ENCODE measurements at places on chromosomes 12 and 14.
A peak's percentile ranks its signal among the peaks of the same experiment; 100 is the strongest.

GRCh38 chr12:42892702-42893551 lies 303.4 kb upstream of the PRICKLE1 start:
- no peak for DNase-seq

GRCh38 chr12:10075451-10075850 lies 23.3 kb downstream of the CLEC1A start:
- no peak for DNase-seq

DNA sequence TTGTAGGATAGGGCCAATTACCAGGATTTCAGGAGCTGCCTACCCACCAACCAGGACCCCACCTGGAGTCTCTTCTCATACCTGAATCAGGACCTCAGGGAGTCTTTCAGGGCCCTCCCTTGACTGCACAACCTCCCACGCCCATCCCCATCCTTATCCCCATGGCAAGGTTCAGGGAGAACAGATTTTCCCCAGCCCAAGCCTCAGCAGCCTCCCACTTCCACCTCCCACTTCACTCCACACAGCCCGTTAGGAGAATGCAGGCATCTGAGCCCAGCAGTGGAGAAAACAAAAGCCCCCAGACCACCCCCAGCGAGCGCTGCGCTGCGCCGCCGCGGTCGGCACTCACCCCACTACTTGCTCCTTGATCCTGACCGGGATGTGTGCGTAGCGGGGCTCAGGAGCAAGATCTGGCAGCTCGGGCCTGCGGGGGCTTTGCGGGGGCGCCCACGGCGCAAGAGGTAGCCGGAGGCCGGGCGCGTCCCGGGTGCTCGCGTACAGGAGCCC lies 1.4 kb downstream of the B4GALNT1 start:
- peak; percentile 2 for DNase-seq

- no peak for DNase-seq
These were observed 9.0 kb upstream of the DCD start for GRCh38 chr12:54657105-54657607.

DNA sequence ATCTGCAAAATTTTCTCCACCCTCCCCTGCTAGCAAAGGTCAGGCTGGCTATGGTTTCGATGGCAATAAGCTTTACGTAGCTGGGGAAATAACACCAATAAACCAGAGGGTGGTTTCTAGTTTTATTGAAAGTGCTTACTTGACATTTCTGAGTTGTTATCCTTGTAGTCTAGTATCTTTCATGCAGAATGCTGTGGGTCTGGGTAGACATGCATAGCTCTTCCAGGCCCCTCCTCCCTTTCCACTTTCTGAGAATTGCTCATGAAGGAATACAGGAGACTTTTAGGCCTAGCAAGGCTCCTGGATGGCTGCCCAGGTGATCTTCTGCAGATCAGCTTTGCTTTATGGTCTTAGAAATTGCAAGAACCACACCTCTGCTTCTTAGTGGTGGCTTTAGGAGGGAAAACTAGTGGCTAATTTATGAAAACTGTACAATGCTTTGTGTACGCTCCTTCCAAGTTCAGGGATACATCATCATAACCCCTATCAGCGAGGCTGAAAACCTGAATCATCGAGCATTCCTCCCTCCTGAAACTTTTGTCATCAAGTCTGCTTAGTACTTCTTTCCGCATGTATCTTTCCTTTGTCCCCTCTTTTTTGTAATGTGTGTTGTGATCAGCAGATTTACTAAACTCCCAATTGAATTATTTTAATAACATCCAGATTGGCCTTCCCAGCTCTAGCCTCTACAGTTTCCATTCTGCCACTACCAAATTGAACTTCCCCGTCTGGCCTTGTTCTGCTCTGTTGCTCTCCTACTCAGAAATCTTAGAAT lies 473.0 kb downstream of the RAD51B start:
- DNase-seq, result no peak

- no peak for DNase-seq
These were observed 79.7 kb downstream of the SAMD4A start for GRCh38 chr14:54646626-54647025.

GRCh38 chr12:54358191-54358944 lies 5.9 kb downstream of the GPR84 start:
- DNase-seq, result no peak

GRCh38 chr14:80607430-80608190 lies 333.9 kb downstream of the CEP128 start:
- DNase-seq, result no peak

DNA sequence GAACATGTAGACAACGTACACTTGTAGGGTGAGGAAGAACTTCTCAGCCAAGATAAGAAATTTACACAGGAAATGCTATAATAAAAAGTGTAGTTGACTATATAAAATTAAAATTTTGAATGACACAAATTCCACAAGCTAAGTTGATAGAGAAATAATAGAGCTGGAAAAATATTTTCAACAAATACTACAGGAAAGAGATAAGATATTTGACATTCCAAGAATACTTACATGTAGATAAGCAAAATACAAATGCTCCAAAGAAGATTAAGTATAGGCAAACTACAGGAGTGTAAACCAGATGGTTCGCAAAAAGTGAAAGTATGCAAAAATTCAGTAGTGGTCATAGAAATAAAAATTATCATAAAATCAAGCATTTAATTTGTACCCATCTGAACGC lies 49.2 kb upstream of the ANP32D start:
- DNase-seq, result no peak

DNA sequence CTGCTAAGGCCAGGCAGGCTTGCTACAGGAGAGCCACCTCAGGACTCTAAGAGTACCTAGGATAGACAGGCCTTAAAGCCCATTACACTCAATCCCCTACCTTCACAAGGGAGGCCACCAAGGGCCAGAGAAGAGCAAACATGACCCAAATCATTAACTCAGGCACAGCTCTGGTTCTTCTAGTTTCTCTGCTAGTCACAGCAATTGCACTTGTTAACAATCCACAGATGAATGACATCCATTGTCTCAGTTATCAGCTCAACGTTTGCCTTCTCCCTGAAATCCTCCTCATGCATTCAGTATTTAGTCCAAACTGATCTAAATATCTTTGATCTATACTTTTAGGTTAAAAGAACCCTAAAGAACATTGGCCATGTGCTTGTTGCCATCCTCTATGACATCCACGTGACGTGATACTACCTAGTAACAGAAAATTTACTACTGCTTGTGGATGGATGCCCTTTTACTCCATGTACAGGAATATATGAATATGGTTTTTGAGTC lies 164.5 kb downstream of the STXBP6 start:
- DNase-seq, result no peak

GRCh38 chr12:111454716-111455447 lies 49.2 kb downstream of the SH2B3 start:
- DNase-seq, result no peak

- DNase-seq, result peak; percentile 66
These were observed 1.1 kb downstream of the ATXN2 start for GRCh38 chr12:111597831-111598636.

DNA sequence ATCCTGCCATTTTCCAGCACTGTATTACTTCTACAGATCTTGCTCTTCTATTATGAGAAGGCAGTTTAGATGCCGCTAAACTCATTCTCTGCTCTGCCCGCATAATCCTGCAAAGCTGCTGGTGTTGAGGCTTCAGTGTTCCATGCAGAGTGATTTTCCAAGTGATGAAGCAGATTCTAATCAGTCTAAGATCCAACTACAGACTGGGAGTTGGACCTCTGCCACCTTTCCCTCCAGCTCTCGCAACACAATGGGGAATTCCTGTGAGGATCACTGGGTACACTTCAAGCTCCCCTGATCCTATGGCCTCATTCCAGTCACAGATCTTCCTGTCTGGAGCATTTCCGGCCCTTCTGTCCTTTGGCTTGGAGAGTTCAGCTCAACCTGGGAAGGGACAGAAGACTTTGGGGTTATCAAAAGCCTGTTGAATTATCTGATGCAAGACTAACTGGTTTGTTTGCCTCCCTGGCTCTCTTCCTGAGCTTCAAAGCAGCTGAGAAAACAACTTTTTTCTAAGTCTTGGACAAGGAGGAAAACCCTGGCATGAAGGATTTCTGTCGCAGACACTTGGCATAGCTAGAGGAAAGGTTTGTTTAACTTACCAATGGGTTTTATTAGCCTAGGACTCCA lies 333.9 kb downstream of the ZFP36L1 start:
- DNase-seq, result peak; percentile 28

- DNase-seq, result no peak
These were observed 289.1 kb downstream of the CACNA1C start for GRCh38 chr12:2341871-2342270.

- DNase-seq, result no peak
These were observed 124.9 kb upstream of the ATXN7L3B start for GRCh38 chr12:74412606-74413230.

GRCh38 chr14:98130691-98131090 lies 1141.3 kb downstream of the BCL11B start:
- no peak for DNase-seq

- peak; percentile 67 for DNase-seq
These were observed 104.6 kb downstream of the GALC start for GRCh38 chr14:87888136-87888999.

- DNase-seq, result no peak
These were observed 57.9 kb upstream of the SLC38A2 start for GRCh38 chr12:46430340-46430948.

DNA sequence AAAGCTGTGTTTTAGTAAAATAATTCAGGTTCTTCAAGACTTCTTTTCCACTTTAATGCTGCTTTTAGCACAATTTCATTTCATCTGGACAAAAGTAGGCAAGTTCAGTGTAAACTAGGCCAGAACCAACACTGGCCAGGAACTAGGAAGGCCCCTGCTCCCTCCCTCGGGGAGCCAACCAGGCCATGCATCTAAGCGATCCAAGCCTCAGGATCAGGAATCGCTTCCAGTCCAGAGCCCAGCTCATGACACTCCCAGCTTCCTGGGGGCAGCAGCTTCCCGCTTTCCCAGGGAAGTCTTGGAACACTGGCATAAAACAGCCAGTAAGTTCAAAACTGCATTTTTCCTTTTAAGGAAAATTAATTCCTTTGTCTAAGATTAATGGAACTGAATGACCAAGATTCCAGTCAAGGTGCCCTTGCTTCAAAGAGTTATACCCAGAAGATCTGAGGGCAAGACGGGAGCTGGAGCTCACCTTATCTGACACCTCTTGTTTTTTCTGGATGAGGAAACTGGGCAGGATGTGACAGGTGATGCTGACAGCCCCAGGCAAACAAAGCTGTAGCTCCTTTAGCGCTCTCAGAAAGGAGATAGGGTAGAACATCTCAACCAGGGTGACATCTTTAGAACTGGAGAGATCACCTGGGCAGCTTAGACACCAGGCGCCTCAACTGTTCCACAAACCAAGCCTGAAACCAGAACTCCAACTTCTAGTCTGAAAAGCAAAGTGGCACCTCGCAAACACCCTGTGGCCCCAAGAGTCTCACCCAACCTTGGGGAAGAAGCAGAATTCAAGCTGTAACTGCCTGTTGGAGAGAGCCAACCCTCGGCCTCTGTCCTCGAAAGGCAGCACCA lies 61.4 kb upstream of the PNMA1 start:
- no peak for DNase-seq

GRCh38 chr12:79019672-79020071 lies 155.1 kb downstream of the SYT1 start:
- no peak for DNase-seq

GRCh38 chr12:57175428-57176138 lies 28.2 kb upstream of the LRP1-AS start:
- peak; percentile 84 for DNase-seq

DNA sequence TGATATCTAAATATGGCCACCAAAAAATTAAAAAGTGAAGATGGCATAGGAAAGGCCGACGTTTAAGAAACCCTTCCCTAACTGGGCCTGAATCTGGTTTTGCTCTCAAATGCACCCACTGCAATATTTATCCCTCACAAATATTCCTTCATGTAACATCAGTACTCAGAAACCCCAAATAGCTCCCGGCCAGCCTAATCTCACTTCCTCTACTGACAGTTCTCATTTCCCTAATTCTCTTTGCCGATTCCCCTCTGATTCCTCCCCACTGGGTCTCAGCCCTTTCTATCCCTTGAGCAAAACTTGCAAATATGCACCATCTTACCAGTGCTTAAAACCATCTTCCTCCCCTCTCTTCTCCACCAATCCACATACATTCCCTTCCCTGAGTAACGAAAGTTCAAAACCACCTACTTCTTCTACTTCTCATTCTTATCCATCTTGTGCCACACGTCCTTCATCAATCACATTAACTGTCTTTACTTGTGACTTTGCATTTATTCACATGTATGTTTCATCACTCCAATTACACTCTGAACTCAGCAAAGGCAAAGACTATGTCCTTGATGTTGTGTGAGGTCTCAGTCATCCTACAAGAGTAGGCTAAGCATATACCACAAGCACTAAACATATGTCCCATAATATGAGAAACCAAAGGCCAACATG lies 23.1 kb downstream of the KCNK10 start:
- DNase-seq, result no peak

- DNase-seq, result no peak
These were observed 22.3 kb upstream of the MED13L start for GRCh38 chr12:116299665-116300328.

GRCh38 chr12:24177889-24178288 lies 228.4 kb upstream of the SOX5 start:
- no peak for DNase-seq

DNA sequence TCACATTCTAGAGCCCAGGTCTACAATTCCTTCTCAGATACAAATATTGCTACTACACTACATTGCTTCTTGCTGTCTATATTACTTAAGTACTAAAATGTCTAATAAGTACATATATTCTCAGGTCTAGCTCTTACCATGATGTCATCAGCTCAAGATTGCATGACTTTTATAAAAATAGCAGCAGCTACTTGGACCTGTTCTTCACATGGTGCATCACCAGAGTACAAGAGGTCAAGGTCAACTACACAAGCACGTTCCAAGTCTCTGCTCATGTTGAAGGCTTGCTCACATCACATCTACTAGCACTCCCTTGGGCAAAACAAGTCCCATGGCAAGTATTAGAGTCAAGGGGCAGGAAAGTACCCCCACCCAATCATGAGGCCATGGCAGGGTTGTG lies 465.6 kb downstream of the MED13L start:
- DNase-seq, result no peak
